ENCODE measurements at places on chromosomes 4 and X. TPM values are rescaled to one million over a fixed set of nuclear protein-coding genes. Genes with fewer than 3 reads are reported as not detected.

Gene CHIC1
- total RNA-seq: 12.0 TPM

Gene CSN1S1
- not detected for total RNA-seq

Gene MAGEE2
- 3.2 TPM for total RNA-seq

Gene XAGE2
- total RNA-seq: not detected

Gene SPP1
- 73.0 TPM for total RNA-seq

Gene HCFC1
- 20.4 TPM for total RNA-seq

Gene NPY1R
- 129 TPM for total RNA-seq

Gene CPLX1
- total RNA-seq: 2.0 TPM

Gene RTL3
- not detected for total RNA-seq

Gene APLN
- 4.2 TPM for total RNA-seq

Gene GYPA
- 1.7 TPM for total RNA-seq

Gene INTS6L
- 19.4 TPM for total RNA-seq

Gene TMEM255A
- 3.0 TPM for total RNA-seq

Gene HTRA3
- 2.0 TPM for total RNA-seq

Gene SLC25A31
- not detected for total RNA-seq

Gene CSAG3
- total RNA-seq: not detected

Gene SOWAHB
- 3.9 TPM for total RNA-seq

Gene SMIM43
- total RNA-seq: 2.5 TPM

Gene CORIN
- total RNA-seq: 0.49 TPM

Gene OPRPN
- total RNA-seq: not detected

Gene REELD1
- not detected for total RNA-seq

Gene NUDT10
- 39.1 TPM for total RNA-seq

Gene AREG
- 0.25 TPM for total RNA-seq

Gene MAGEA3
- total RNA-seq: not detected

Gene ETDA
- total RNA-seq: not detected

Gene ARMCX4
- 11.8 TPM for total RNA-seq

Gene GRID2
- 30.7 TPM for total RNA-seq

Gene GLRA3
- total RNA-seq: 6.1 TPM

Gene ACE2
- total RNA-seq: 0.49 TPM

Gene TEX13D
- total RNA-seq: under 0.01 TPM

Gene BEX3
- total RNA-seq: 182 TPM

Gene SMC1A
- 23.4 TPM for total RNA-seq

Gene PSAPL1
- under 0.01 TPM for total RNA-seq

Gene DCLK2
- total RNA-seq: 94.4 TPM

Gene PCDH19
- total RNA-seq: 40.8 TPM

Gene ARAF
- 5.7 TPM for total RNA-seq

Gene IDUA
- 5.4 TPM for total RNA-seq

Gene LDB2
- total RNA-seq: 128 TPM

Gene CXCR3
- total RNA-seq: not detected

Gene EVC2
- 1.2 TPM for total RNA-seq

Gene SHROOM4
- 2.0 TPM for total RNA-seq

Gene IL15
- total RNA-seq: 0.25 TPM

All from temporal lobe (tissue), 4 donors.